Calu3 (cell line): ENCODE measurements at places on chromosomes 2 and 18. TPM values are rescaled to one million over a fixed set of nuclear protein-coding genes. Genes with fewer than 3 reads are reported as not detected.

DNA sequence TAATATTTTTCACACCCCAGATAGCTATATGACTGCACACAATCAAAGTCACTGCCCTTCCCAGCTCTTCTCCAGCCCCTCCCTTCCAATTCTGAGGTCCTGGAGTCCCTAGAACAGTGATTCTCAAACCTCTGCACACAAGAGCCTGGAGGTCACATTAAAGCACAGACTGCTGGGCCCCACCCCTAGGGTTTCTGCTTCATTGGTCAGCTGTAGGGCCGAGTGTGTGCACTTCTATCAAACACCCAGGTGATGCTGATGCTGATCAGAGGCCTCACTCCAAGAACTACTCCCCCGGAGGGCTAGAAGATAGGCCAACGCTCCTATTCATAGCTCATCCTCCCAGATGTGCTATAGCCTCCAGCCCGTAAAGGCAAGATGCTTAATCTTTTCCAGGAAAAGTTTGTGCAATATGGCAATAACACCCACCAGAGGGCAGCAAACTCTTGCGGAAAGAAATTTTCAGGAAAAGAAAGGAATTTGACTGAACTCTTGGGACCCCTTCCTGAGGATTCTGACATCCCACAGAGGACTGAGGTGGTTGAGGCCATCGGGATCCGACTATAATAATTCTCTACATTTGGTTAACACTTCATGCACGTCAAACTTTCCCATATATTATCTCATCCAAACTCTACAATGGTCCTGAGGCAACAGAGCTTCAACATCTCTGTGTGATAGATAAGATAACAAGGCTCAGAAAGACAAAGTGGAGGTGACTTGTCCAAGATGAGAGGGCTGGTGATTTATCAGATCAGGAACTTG lies 194.2 kb upstream of the PKDCC start:
- peak; percentile 66 for DNase-seq
- no peaks in the 10 kb centered on the region for H3K27me3 ChIP-seq
- no peak overlapping the region for H3K4me3 ChIP-seq
- no peaks in the 10 kb centered on the region for H3K36me3 ChIP-seq
- H3K27ac ChIP-seq, result no peak overlapping the region

GRCh38 chr2:144432921-144433320 lies 87.0 kb downstream of the ZEB2 start:
- no peaks in the 10 kb centered on the region for H3K27me3 ChIP-seq
- no peak for DNase-seq
- H3K4me3 ChIP-seq, result no peak overlapping the region
- no peaks in the 10 kb centered on the region for H3K4me1 ChIP-seq
- no peak overlapping the region for H3K27ac ChIP-seq

- H3K4me3 ChIP-seq, result no peak overlapping the region
- no peaks in the 10 kb centered on the region for H3K27me3 ChIP-seq
- DNase-seq, result no peak
- H3K36me3 ChIP-seq, result peaks cover 5% of the 10 kb centered on the region
Measured at GRCh38 chr2:113166187-113166645, 7.6 kb upstream of the PSD4 start.

- H3K27me3 ChIP-seq, result no peaks in the 10 kb centered on the region
- H3K36me3 ChIP-seq, result no peaks in the 10 kb centered on the region
- H3K4me3 ChIP-seq, result no peak overlapping the region
- H3K4me1 ChIP-seq, result no peaks in the 10 kb centered on the region
- DNase-seq, result no peak
Measured at GRCh38 chr18:44741085-44741484, 60.4 kb downstream of the SETBP1 start.

GRCh38 chr2:192010073-192010472 lies 163.2 kb upstream of the CAVIN2 start:
- H3K27ac ChIP-seq, result no peak overlapping the region
- DNase-seq, result no peak
- H3K4me3 ChIP-seq, result no peak overlapping the region
- H3K36me3 ChIP-seq, result no peaks in the 10 kb centered on the region

DNA sequence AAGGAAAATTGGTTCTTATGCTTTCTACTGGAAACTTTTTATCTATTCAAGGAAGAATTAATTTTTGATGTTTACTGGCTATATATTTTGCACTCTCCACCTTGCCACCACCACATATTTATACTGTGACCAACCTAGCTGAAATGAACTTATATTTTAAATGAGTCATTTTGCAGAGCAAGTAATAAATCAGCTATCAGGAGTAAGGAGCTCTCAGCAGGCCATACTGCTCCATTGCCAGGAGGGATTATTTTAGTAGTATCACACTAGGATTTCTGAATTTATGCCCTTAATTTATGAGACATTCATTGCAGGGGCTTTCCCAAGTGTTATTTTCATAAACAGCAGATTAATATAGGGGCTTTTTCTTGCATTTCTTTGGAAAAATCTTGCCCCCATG lies 125.8 kb upstream of the CYP1B1 start:
- no peaks in the 10 kb centered on the region for H3K4me1 ChIP-seq
- H3K36me3 ChIP-seq, result no peaks in the 10 kb centered on the region
- H3K4me3 ChIP-seq, result no peak overlapping the region
- DNase-seq, result no peak
- H3K27ac ChIP-seq, result no peak overlapping the region

GRCh38 chr2:237702441-237703391 lies 75.3 kb downstream of the LRRFIP1 start:
- peak; percentile 47 for DNase-seq
- H3K36me3 ChIP-seq, result peaks cover 52% of the 10 kb centered on the region
- peaks cover 72% of the 10 kb centered on the region for H3K4me1 ChIP-seq
- peak overlapping the region; percentile 25 for H3K4me3 ChIP-seq

DNA sequence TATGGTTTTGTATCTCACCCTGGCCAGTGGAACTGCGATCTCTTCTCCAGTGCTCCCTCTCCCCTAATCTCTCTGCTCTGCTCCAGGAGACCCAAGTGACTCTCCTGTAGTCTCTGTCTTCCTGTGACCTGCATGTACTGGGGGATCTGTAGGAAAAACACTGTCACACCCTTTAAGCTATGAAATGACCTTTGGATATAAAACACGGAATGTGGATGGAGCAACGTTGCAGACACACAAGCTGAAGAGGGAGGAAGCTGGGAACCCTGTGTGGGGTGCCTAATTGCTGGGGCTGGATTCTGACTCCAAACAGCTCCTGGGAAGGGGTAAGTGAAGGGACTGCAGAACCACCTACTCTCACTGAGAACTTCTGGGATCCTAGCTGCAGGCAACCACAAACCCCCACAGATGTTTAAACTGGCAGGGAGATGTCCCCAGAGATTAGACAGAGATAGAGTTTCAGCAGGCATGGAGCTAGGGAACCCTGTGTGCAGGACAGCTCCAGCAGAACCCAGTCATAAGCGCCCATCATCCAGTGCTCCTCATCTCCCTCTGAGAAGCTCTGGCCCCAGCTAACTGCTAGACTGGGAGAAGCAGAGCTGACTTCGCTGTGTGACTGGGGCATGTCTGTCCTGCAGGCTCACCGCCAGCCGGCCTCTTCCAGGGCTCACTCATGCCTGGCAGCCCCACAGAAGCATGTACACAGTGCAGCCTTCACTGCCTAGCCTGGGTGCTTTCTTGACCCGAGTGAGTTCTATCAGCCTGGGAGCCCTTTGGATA lies 482.7 kb upstream of the SETBP1 start:
- DNase-seq, result no peak
- H3K27ac ChIP-seq, result no peak overlapping the region
- no peak overlapping the region for H3K4me3 ChIP-seq

TFCP2L1 gene
- 21.1 and 29.8 TPM in 2 replicates for total RNA-seq

DNA sequence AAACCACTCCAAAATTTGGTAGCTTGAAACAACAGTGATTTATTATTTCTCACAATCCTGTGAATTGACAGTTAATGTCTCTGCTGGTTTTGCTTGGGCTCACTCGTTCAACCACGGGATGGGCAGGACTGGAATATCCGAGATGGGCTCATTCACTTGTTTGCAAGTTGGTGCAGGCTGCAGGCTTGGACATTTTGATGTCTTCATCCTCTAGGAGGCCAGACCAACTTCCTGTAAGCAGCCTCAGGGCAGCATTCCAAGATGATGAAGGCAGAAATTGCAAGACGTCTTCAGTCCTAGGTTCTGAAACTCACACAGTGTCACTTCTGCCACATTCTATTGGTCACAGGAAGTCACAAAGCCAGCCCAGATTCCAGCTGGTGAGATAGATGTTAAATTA lies 47.1 kb downstream of the GPR39 start:
- no peaks in the 10 kb centered on the region for H3K36me3 ChIP-seq
- no peaks in the 10 kb centered on the region for H3K27me3 ChIP-seq

DNA sequence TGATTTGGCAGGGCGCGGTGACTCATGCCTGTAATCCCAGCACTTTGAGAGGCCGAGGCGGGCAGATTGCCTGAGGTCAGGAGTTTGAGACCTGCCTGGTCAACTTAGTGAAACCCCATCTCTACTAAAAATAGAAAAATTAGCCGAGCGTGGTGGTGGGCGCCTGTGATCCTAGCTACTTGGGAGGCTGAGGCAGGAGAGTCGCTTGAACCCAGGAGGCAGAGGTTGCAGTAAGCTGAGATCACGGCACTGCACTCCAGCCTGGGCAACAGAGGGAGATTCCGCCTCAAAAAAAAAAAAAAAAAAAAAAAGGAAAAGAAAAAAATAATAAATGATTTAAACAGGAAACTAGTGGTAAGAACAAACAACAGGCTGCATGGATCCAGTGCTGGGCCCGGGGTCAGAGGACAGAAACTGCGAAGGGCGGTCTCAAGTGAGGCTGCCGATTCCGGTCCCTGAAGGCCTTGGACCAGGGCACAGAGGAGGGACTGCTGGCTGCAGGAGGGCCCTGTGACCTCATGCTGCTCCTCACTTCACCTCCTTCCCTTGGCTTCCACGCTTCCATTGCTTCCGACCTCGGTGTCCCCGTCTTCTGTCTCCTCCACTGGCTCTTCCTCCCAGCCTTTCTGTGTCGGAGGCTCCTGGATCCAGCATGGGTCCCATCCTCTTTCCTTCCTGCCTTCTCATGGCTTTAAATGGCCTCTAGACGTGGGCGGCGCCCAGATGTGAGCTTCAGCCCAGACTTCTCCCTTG lies 2.1 kb upstream of the GRHL1 start:
- peaks cover 48% of the 10 kb centered on the region for H3K27me3 ChIP-seq
- no peak for DNase-seq
- peaks cover 31% of the 10 kb centered on the region for H3K4me1 ChIP-seq
- H3K4me3 ChIP-seq, result no peak overlapping the region
- no peak overlapping the region for H3K27ac ChIP-seq

IL1R1 gene
- total RNA-seq, result 6.2 and 8.7 TPM in 2 replicates

SLC14A1 gene
- total RNA-seq, result not detected in 2 replicates

DNA sequence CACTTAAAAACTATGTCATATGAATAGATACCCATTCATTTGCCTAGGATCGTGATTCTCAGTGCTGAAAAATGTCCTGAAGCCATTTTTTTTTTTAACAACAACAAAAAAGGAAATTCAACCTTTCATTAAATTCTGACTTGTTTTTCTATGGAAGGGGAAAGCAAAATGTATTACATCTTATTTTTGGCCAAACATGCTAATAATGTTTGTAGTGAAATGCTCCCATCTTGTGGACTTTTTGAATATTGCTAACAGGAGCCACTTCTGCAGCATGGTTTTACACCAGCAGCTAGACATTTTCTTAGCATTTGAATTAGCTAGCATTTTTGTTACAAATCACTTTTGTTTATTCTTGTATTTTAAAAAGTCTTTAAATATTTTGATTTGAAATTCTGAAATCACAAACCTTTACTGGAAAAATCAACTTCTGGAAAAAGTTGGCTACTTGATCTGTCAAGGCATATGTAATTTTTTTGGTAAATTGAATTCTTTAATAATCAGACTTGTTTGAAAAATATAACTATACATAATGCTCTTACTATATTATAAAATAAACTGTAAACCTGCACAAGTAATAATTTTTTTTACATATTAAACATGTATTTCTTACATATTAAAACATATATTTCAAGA lies 75.8 kb downstream of the KIDINS220 start:
- peak; percentile 2 for DNase-seq
- H3K4me1 ChIP-seq, result no peaks in the 10 kb centered on the region
- H3K27me3 ChIP-seq, result no peaks in the 10 kb centered on the region
- H3K27ac ChIP-seq, result no peak overlapping the region

ALPG gene
- not detected in 2 replicates for total RNA-seq

DNA sequence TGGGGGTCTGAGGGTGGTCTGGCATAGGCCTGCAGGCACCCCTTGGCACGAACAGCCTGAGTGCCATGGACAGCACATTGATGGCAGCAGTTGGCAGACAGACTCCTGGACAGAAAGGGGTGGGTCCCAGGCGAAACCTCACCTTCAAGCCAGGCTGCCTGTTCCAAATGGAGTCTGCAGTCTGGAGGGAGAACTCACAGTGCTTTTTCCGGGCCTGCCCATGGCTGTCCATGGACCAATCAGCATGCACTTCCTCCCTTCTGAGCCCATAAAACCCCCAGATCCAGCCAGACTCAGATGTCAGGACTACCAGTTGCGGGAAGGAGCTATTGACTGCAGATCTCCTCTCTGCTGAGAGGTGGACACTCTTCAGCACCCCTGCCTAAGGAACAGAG lies 694.6 kb upstream of the ACVR2A start:
- no peaks in the 10 kb centered on the region for H3K4me1 ChIP-seq
- no peak for DNase-seq
- no peaks in the 10 kb centered on the region for H3K27me3 ChIP-seq
- H3K4me3 ChIP-seq, result no peak overlapping the region
- no peak overlapping the region for H3K27ac ChIP-seq

GRCh38 chr2:31922542-31923408 lies 88.0 kb downstream of the MEMO1 start:
- DNase-seq, result no peak
- no peaks in the 10 kb centered on the region for H3K4me1 ChIP-seq
- H3K4me3 ChIP-seq, result no peak overlapping the region
- H3K36me3 ChIP-seq, result no peaks in the 10 kb centered on the region

DNA sequence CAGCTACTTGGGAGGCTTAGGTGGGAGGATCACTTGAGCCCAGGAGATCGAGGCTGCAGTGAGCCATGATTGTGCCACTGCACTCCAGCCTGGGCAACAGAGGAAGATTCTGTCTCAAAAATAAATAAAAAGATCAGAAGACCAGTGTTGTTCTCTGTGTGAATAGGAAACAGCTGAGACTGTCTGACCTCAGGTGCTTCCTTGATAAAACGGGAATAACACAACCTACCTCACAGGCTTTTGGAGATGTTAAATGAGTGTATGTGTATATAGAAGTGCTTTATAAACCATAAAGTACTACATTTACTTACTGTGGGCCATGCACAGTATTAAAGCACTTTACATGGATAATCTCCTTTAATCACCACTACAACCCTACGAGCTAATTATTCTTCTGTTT lies 9.9 kb upstream of the CETN1 start:
- no peaks in the 10 kb centered on the region for H3K4me1 ChIP-seq
- H3K36me3 ChIP-seq, result no peaks in the 10 kb centered on the region
- H3K27me3 ChIP-seq, result peaks cover 86% of the 10 kb centered on the region

- no peaks in the 10 kb centered on the region for H3K36me3 ChIP-seq
- H3K27ac ChIP-seq, result no peak overlapping the region
- no peak for DNase-seq
- no peaks in the 10 kb centered on the region for H3K4me1 ChIP-seq
- no peak overlapping the region for H3K4me3 ChIP-seq
- no peaks in the 10 kb centered on the region for H3K27me3 ChIP-seq
Measured at GRCh38 chr2:50672282-50672681, 359.6 kb downstream of the NRXN1 start.

MBP gene
- 221 and 257 TPM in 2 replicates for total RNA-seq

GRCh38 chr2:30239308-30239985 lies 8.1 kb downstream of the LBH start:
- H3K27me3 ChIP-seq, result peaks cover 53% of the 10 kb centered on the region
- no peak overlapping the region for H3K4me3 ChIP-seq
- no peak overlapping the region for H3K27ac ChIP-seq
